ENCODE measurements at places on chromosomes 3 and 15. TPM values are rescaled to one million over a fixed set of nuclear protein-coding genes. Genes with fewer than 3 reads are reported as not detected.
A peak's percentile ranks its signal among the peaks of the same experiment; 100 is the strongest.

DNA sequence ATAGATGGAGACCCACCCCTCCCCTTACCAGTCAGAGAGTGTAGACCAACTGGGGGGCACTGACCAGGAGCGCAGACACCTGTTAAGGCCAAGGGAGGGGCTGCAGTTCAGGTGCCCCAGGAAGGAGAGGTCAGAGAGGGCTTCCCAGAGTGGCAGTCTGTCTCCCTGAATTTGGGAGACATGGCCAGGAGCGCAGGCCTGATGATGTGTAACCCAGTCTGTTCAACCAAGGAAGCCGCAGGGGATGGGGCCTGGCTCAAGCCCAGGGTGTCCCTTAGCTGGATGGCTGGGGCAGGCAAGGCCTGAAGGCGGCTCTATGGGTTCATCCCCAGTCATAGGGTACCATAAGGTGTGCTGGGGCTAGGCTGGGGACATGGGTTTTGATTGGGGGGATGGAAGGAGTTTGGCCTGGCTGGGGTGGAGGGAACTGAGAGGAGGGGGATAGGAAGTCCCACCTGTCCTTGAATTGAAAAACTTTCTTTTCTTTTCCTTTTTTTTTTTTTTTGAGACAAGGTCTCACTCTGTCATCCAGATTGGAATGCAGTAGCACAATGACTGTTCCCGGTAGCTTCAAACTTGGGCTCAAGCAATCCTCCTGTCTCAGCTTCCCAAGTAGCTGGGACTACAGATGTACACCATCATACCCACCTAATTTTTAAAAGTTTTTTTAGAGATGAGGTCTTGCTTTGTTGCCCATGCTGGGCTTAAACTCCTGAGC lies 75.7 kb downstream of the SMAD6 start:
- no peak for DNase-seq

GRCh38 chr3:159766563-159767185 lies 222.0 kb upstream of the IL12A start:
- peak; percentile 64 for DNase-seq

Gene MME
- 77.4 TPM for total RNA-seq

DNA sequence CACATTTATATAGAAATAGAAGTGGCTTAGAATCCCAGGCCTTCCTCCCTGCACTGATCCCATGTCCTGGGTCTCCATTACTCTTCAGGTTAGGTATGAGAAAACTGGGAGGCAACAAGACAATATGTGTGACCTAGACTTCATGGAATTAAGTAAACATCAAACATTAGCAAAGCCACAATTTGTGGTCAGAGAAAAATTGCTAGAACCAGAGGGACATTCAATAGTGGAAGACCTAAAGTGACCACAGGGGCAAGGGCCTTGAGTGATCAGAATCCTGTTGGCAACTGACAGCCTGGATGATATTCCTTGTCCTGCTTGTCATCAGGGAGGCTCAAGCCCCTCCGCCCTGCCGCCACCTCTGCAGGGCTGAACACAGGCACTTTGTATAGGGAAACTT lies 322.8 kb upstream of the CTNNB1 start:
- peak; percentile 46 for DNase-seq

Gene SLC28A2
- not detected for total RNA-seq

Gene TMEM212
- total RNA-seq, result not detected

GRCh38 chr3:172065527-172065926 lies 26.1 kb downstream of the FNDC3B start:
- peak; percentile 70 for DNase-seq

Gene ZBBX
- not detected for total RNA-seq

DNA sequence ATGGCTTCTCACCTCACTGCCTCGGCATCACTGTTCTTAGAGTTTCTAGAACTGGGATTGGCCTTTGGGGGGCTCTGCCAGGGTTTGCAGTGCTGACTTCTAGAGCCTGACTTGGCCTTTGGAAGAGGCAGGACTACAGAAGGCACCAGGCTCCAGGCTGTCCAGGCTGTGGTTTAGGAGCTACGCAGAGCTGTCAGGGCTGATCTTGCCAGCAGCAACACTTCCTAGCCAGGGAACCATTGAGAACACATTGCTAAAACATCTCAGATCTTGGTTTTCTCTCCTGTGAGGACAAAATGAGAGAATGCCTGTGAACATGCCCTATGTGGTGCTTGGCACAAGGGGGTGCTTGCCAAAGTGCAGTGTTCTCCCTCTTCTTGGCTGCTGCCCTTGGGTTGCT lies 34.6 kb upstream of the APEH start:
- no peak for DNase-seq

GRCh38 chr15:66389859-66390381 lies 3.2 kb downstream of the MAP2K1 start:
- DNase-seq, result peak; percentile 23

DNA sequence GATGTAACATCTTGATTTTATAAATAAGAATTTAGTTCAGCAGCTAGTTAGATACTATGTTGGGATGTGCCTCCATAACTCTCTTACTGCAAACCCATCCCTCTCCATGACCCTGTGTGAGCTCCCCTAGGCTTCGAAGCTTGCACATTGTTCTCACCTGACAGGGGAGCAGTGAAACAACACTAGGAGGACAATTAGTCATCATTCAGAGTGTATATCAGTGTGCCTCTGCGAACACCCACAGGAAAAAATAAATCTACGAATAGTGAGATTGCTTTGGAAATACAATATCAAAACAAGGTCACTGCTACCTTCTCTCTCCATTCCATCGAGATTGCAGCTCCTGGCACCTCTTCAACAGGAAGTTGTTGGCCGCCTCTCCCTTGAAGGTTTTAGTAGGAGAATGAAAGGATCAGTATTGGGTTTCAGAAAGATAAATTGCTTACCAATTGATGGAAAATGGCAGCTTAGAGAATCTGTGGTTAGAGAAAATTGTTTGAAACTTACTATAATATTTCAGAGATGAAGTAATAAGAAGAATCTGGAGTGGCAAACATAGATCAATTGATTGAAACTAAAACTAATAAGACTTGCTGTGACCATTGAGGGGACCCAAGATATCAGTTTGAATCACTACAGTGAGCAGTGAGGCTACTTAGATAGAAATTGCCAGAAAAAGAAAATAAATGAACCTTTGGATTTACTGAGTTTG lies 103.2 kb downstream of the CHL1 start:
- DNase-seq, result no peak

DNA sequence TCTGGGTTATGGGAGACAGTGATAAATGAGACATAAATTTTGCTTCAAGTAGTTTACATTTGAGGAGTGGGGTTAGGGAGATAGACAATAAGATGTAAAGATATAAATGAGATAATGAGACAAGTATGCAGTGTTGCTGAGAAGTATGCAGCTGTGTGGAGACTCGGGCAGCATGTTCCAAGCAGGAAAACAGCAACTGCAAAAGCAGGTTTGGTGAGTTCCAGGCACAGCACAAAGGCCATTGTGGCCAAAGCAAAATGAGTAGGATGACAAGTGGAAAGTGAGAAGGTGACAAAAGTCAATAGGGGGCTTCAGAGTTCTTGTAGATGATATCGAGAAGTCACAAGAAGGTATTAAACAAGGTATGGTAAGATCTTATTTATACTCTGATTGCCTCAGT lies 259.1 kb upstream of the PEX5L start:
- no peak for DNase-seq

All from RPMI7951 (cell line).